Astrocyte (in vitro differentiated cells and primary cell): ENCODE measurements at places on chromosomes 2 and 18. TPM values are rescaled to one million over a fixed set of nuclear protein-coding genes. Genes with fewer than 3 reads are reported as not detected.

LCT gene
- not detected in 2 replicates for total RNA-seq

GRCh38 chr2:95063086-95063958, 37.8 kb downstream of the MAL start:
- no peaks in the 10 kb centered on the region for H3K36me3 ChIP-seq
- no peak overlapping the region for H3K27ac ChIP-seq
- no peak for DNase-seq

KLHL14 gene
- total RNA-seq: 0.39 and 0.43 TPM in 2 replicates

DNA sequence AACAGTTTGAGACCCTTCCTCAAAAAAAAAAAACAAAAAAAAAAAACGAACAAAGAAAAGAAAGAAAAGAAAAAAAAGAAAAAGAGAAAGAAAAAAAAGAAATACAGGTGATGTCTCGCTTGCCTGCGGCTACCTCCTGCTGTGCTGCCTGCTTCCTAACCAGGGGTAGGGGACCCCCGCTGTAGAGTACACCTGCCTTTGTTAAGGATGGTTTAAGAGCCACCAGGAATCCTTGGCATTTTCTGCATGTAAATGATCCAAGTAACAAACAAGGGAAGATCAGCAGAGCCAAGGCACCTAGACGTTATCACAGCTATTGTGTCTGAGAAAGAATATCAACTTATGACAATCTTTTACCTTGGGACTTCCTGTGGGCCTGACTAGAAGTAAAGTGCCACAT, 856.8 kb upstream of the GCFC2 start:
- no peak for DNase-seq
- no peak overlapping the region for H3K27ac ChIP-seq
- H3K4me1 ChIP-seq: no peaks in the 10 kb centered on the region
- no peaks in the 10 kb centered on the region for H3K27me3 ChIP-seq
- H3K4me3 ChIP-seq: no peak overlapping the region
- H3K36me3 ChIP-seq: no peaks in the 10 kb centered on the region

GRCh38 chr2:71687412-71687811, 234.1 kb downstream of the DYSF start:
- H3K4me3 ChIP-seq: no peak overlapping the region
- H3K4me1 ChIP-seq: peaks cover 3% of the 10 kb centered on the region
- H3K27me3 ChIP-seq: no peaks in the 10 kb centered on the region
- DNase-seq: no peak

MRPS9 gene
- 28.6 and 32.3 TPM in 2 replicates for total RNA-seq

- no peak overlapping the region for H3K4me3 ChIP-seq
- H3K27me3 ChIP-seq: peaks cover 10% of the 10 kb centered on the region
- peak; percentile 33 for DNase-seq
- H3K27ac ChIP-seq: no peak overlapping the region
- no peaks in the 10 kb centered on the region for H3K4me1 ChIP-seq
- no peaks in the 10 kb centered on the region for H3K36me3 ChIP-seq
These were observed 58.1 kb downstream of the MYO3B start for GRCh38 chr2:170235860-170236679.

- H3K36me3 ChIP-seq: no peaks in the 10 kb centered on the region
- H3K4me1 ChIP-seq: peaks cover 10% of the 10 kb centered on the region
- DNase-seq: peak; percentile 88
- H3K27me3 ChIP-seq: no peaks in the 10 kb centered on the region
- H3K27ac ChIP-seq: peak overlapping the region; percentile 53
These were observed 68.3 kb upstream of the ACYP2 start for GRCh38 chr2:54047091-54047490.

GRCh38 chr2:42407476-42407875, 46.5 kb upstream of the COX7A2L start:
- no peaks in the 10 kb centered on the region for H3K36me3 ChIP-seq
- no peak for DNase-seq
- no peak overlapping the region for H3K4me3 ChIP-seq
- no peaks in the 10 kb centered on the region for H3K4me1 ChIP-seq
- no peak overlapping the region for H3K27ac ChIP-seq

DNA sequence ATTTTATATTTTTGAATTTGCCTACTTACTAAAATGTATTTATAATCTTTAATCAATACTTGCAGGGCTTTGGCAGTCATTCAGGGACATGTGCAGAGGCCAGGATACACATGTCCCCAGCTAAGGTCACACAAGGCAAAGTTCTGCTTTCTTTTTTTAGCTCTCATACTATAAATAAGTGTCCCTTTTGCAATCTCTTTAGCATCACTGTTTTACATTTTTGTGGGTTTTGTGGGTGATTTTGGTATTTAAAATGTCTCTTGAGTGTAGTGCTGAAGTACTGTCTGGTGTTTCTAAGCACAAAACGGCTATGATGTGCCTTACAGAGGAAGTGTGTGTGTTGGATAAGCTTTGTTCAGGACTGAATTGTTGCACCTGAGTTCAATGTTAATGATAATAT, 309.0 kb upstream of the GULP1 start:
- no peak overlapping the region for H3K4me3 ChIP-seq
- H3K4me1 ChIP-seq: peaks cover 6% of the 10 kb centered on the region
- H3K27me3 ChIP-seq: no peaks in the 10 kb centered on the region
- no peak overlapping the region for H3K27ac ChIP-seq
- DNase-seq: peak; percentile 93
- H3K36me3 ChIP-seq: no peaks in the 10 kb centered on the region
